ENCODE measurements at places on chromosomes 6 and 20. TPM values are rescaled to one million over a fixed set of nuclear protein-coding genes. Genes with fewer than 3 reads are reported as not detected.
A peak's percentile ranks its signal among the peaks of the same experiment; 100 is the strongest.

- no peak for DNase-seq
Observed at GRCh38 chr20:44886266-44886651, 754 bp downstream of the YWHAB start.

- DNase-seq = no peak
Observed at GRCh38 chr6:158242071-158242606, 70.1 kb upstream of the TULP4 start.

GRCh38 chr20:1707588-1708449, 50.2 kb upstream of the SIRPG start:
- DNase-seq = peak; percentile 55

DNA sequence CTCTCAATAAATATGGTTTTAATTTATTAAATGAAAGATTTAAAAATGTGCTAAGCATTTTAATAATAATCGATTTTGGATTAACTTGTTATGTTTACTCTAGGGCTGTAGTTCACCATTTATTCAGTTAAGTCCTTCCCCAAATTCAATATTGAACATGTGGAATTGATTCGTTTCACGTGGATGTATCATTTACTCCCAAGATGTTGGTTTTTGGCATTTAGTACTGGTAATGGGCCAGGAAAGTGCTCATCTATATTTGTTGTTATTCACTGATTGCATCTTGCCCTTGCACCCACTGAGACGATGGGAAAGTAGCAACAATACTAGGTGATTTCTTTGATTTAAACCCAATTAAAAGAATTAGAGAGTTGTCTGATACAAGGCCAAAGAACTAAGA, 97.1 kb downstream of the ESR1 start:
- DNase-seq = no peak

- DNase-seq = no peak
Observed at GRCh38 chr20:46324960-46325703, 16.8 kb upstream of the CDH22 start.

DNA sequence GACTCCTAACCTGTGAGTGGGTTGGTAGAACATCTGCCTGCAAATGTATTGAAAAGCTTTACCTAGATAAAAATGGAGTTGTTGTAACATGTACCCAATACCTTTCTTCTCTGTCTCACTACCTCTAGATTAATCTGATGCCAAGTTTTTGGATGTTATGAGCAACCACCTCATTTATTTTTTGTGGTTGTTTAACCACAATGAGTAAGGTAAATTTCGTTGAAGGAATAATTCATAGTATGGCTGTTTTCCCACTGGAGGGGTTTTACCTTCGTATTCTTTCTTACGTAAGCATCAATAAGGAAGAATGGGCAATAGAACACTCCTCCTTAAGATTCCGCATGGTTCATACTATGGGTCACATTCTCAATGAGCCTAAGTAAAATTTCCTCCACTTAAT, 165.4 kb downstream of the CDH26 start:
- no peak for DNase-seq

- DNase-seq = no peak
Observed at GRCh38 chr6:41675176-41675775, 37.0 kb downstream of the MDFI start.

GRCh38 chr20:46376196-46376785, 30.1 kb downstream of the ELMO2 start:
- no peak for DNase-seq

DNA sequence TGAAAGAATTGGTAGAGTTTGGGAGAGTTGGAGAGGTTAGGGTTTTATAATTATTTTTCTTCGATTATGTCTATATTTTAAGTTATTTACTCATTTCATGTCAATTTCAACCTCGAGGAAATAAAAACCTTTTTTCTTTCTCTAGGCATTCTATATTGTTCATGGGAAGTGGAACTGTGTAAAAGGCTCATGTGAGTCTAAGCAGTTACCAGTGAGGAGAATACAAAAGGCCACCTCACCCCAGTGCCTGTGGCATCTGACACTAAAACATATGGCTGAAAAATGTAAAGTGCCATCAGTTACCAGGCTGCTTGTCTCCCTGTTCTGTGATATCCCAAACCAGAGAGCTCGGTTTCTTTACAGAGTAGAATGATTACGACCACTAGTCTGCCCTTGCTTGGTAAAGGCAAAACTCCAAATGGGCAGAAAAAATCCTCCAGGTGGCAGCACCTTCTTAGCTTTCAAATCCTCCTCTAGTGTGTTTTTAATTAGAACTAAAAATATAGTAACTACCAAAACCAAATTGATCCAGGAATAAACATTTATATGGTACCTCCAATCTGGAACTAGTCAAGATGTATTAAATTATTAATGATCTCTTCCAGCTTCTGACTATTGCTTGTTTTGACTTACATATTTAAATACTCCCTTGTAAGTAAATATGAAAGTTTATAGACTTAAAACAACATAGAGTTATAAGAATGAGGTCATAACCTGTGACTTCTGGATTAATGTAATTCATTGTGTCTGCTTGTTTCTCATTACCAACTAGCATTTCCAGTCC, 122.6 kb upstream of the MCHR2 start:
- DNase-seq = no peak

GRCh38 chr6:3380344-3381232, 76.3 kb downstream of the SLC22A23 start:
- DNase-seq = no peak

GRCh38 chr6:166826264-166826663, 130.1 kb downstream of the RNASET2 start:
- DNase-seq = no peak

DNA sequence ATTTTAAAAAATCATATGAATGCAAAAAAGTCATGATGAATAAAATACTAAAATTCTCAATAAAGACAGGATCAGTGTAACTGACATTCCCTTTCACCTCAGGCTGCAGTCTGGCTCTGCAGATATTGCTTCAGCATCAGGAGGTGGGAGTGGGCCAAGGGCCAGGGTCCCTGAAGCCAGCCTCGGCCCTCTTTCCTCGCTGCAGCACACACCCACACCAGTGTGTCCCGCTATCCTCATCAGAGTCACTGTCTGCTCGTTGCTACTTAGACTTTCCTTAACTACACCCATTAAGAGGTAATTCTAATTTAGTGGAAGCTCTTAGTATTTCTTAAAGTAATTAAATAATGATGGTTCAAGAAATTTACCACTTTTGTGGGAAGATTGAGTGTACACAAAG, 298.2 kb downstream of the UBE3D start:
- no peak for DNase-seq

GRCh38 chr6:148682990-148683389, 63.8 kb upstream of the UST start:
- no peak for DNase-seq

DNA sequence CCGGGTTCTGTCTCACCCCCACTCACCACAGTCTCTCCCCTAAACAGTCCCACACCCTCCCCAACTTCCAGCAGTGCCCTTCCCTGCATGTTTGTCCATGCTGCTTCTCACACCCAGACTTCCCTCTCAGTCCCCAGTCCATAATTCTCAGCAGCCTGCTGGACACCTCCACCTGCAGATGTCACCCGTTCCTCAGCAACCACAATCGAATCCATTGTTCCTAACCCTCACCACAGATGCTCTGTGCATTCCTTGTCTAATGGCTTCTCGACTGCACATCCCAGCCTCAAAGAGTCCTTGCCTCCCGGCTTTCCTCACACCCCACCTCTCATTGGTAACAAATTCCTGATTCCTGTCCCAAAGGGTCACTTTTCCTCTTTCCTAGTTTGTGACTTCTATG, 55.6 kb downstream of the GOPC start:
- no peak for DNase-seq

DNA sequence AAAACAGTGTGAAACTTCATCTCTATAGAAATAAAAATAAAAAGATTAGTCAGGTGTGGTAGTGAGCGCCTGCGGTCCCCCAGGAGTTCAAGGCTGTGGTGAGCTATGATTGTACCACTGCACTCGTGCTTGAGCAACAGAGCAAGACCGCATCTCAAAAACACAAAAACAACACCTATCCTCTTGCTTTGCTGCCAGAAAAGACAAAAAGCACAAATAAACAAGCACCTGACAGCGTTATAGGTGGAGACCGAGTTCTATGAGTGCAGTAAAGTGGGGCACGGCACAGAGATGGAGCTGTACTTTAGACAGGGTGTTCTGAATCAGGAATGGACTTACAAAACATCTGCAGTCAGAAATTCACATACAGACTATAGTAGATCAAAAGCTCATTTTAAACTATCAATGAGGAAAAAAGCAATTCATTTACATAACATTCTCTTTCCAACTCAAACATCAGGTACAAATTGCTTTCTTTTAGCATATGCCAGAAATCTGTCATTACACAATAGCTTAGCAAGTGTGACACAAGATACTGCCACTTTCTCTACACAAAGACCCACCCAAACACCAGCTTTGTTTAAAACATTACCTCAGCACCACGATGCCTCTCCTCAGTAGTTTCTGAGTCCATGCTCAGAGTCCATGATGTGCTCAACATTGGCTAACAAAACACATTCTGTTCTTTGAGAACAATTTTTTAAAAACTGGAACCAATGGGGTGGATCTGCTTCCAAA, 10.1 kb downstream of the EZR start:
- no peak for DNase-seq

- DNase-seq = no peak
Observed at GRCh38 chr20:62304331-62305148, 1.7 kb downstream of the ADRM1 start.

- no peak for DNase-seq
Observed at GRCh38 chr20:47688385-47689381, 96.6 kb downstream of the SULF2 start.

GRCh38 chr20:1328680-1329330, at the start of gene SDCBP2:
SDCBP2 (minus strand) TSS chr20:1329139; CDS start chr20:1320416, 8,723 bp downstream.
- peak; percentile 44 for DNase-seq

- DNase-seq = no peak
Observed at GRCh38 chr6:61555993-61556392, 730.0 kb downstream of the KHDRBS2 start.

- DNase-seq = no peak
Observed at GRCh38 chr6:168784426-168784825, 343.4 kb downstream of the SMOC2 start.

DNA sequence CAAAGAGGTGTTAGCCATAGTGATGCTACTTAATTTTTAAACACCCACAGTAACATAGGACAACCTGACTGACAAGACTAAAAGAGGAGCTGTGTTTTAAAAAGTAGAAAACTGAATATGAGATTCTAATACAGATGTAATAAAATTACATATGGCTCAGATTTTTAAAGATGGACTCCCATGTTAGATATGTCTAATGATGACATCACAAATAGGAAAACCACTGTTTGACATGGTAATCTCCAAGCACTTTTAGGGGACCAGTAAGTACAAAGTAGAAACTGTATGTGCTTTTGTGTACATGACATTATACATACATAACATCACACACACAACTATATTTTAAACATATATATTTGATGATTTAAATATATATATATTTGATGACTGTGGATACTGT, 16.8 kb downstream of the GCLC start:
- no peak for DNase-seq

- no peak for DNase-seq
Observed at GRCh38 chr6:135675862-135676261, 175.6 kb upstream of the PDE7B start.

DNA sequence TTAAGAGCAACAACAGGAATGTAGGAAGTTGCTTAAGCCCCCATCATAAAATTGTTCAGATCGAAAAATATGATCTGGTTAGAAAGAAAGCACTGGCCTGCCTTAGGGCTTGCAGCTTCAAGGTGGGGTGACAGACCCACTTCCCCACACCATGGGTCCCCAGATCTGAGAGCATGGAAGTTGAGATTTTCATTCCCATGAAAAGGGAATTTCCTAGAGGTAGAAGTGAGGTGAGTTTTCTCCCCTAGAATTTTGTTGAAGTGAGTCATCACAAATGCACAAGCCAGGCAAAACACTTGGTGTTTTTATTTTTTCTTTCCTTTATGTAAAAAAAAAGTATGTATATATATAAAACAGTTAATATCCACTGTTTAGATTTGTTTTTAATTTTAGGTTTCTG, 213.6 kb upstream of the SUPT3H start:
- no peak for DNase-seq

- DNase-seq = no peak
Observed at GRCh38 chr20:47348539-47349142, 7.9 kb downstream of the ZMYND8 start.

GRCh38 chr6:113320653-113321052, 536.5 kb upstream of the MARCKS start:
- no peak for DNase-seq

GRCh38 chr6:159100395-159101182, 55.8 kb upstream of the TAGAP start:
- DNase-seq = peak; percentile 21

- DNase-seq = no peak
Observed at GRCh38 chr20:20214757-20215275, 153.1 kb upstream of the INSM1 start.

GRCh38 chr6:149699150-149699549, 18.8 kb downstream of the LATS1 start:
- no peak for DNase-seq

DNA sequence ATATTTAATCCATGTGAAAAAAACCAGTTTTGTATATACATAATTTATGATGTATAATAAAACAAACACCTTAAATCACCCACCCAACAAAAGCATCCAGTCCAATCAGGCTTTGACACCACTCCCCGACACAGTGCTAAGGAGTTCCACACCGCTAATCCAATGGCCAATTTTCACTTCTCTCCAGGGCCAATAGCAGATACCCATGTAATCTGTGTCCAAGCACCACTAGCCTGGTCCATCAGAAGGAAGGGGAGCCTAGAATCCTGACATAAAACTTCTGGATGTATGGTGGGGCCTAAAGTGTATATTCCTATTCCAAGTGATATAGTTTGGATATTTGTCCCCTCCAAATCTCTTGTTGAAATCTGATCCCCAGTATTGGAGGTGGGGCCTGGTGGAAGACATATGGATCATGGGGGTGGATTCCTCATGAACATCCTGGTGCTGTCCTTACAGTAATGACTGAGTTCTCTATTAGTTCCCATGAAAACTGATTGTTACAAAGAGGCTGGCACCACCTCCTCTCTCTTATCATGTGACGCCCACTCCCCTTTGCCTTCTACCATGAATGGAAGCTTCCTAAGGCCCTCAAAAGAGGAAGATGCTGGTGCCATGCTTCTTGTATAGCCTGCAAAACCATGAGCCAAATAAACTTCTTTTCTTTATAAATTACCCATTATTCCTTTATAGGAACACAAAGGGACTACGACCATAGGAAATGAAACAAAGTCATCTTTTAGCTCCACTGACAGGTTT, 20.8 kb downstream of the RALGAPA2 start:
- no peak for DNase-seq

GRCh38 chr20:34834459-34834893, 9.0 kb upstream of the NCOA6 start:
- no peak for DNase-seq

GRCh38 chr6:113907102-113907815, 50.1 kb downstream of the MARCKS start:
- DNase-seq = no peak

GRCh38 chr6:14876778-14877613, 368.9 kb upstream of the JARID2 start:
- no peak for DNase-seq

GRCh38 chr6:109260701-109261100, 121.6 kb downstream of the CD164 start:
- DNase-seq = no peak

GRCh38 chr6:108002365-108003221, 44.6 kb upstream of the SEC63 start:
- DNase-seq = no peak

C20orf144 gene
- not detected for total RNA-seq

SLC22A7 gene
- total RNA-seq = 495 TPM

CST5 gene
- not detected for total RNA-seq

BTN1A1 gene
- not detected for total RNA-seq

DDO gene
- total RNA-seq = 11.1 TPM

GABRR1 gene
- not detected for total RNA-seq

OPRM1 gene
- total RNA-seq = not detected

GSTA5 gene
- not detected for total RNA-seq
